GM23248 (cell line): ENCODE measurements at places on chromosomes 3 and 15. TPM values are rescaled to one million over a fixed set of nuclear protein-coding genes. Genes with fewer than 3 reads are reported as not detected.
A peak's percentile ranks its signal among the peaks of the same experiment; 100 is the strongest.

RETNLB gene
- total RNA-seq = not detected in 2 replicates

PARP3 gene
- 80.4 and 118 TPM in 2 replicates for total RNA-seq

CSPG4 gene
- total RNA-seq = 25.8 and 27.6 TPM in 2 replicates

SCAMP5 gene
- 1.0 and 4.0 TPM in 2 replicates for total RNA-seq

SLC28A1 gene
- total RNA-seq = not detected in 2 replicates

RASGRF1 gene
- not detected in 2 replicates for total RNA-seq

IL12A gene
- 0.51 and 2.8 TPM in 2 replicates for total RNA-seq

BCHE gene
- total RNA-seq = not detected in 2 replicates

LAMB2 gene
- total RNA-seq = 894 and 1,064 TPM in 2 replicates

TEX55 gene
- total RNA-seq = not detected in 2 replicates

PARP15 gene
- under 0.01 TPM in 1 of 2 replicates, not detected in the other for total RNA-seq

DNA sequence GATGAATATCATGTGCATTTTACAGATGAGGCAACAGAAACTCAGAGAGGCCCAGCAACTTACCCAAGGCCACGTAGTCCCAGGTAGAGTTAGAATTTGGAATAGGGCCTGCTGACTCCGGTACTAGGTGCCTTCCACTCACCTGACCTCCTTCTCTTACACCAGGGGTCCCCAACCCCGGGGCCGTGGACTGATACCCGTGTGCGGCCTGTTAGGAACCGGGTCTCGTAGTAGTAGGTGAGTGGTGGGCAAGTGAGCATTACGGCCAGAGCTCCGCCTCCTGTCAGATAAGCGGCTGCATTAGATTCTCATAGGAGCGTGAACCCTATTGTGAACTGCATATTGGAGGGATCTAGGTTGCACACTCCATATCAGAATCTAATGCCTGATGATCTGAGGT, 64.8 kb downstream of the SMAD3 start:
- H3K4me3 ChIP-seq = no peak overlapping the region
- no peak for DNase-seq
- no peaks in the 10 kb centered on the region for H3K27me3 ChIP-seq

- peak overlapping the region; percentile 14; the same call in 1 of the 2 replicates for H3K4me3 ChIP-seq
- peak; percentile 75 for DNase-seq
- H3K4me1 ChIP-seq = peaks cover 27% of the 10 kb centered on the region
- peak overlapping the region; percentile 68 for H3K27ac ChIP-seq
These were observed 84.8 kb upstream of the POMGNT2 start for GRCh38 chr3:43190670-43191069.

- no peaks in the 10 kb centered on the region for H3K36me3 ChIP-seq
- no peaks in the 10 kb centered on the region for H3K27me3 ChIP-seq
- DNase-seq = no peak
- no peak overlapping the region for H3K4me3 ChIP-seq
These were observed 1256.5 kb downstream of the SI start for GRCh38 chr3:163821841-163822240.

DNA sequence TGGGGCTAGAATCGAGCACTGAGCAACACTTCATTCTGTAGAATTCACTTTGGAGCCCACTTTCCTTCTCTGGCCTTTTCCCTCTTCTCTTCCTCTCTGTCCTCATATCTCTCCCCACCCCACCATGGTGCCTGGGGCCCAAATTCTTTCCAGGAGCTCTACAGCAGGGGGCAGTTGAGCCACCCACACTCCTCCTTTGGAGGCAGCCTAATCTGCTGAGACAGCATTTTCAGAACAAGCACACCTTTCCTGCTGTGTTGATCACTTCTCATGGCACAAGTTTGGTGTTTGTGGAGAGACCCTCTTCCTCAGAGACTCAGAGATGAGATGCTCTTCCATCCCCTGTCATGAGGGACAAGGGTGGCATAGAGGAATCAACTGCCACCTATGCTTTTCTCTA, 52.0 kb upstream of the PRR23C start:
- H3K4me1 ChIP-seq = no peaks in the 10 kb centered on the region
- no peak for DNase-seq
- H3K27me3 ChIP-seq = peaks cover 15% of the 10 kb centered on the region; the same call in 1 of the 2 replicates
- no peaks in the 10 kb centered on the region for H3K36me3 ChIP-seq
- H3K27ac ChIP-seq = no peak overlapping the region

GRCh38 chr15:67696087-67696486, 129.2 kb upstream of the SKOR1 start:
- no peaks in the 10 kb centered on the region for H3K36me3 ChIP-seq
- H3K27me3 ChIP-seq = no peaks in the 10 kb centered on the region
- peaks cover 14% of the 10 kb centered on the region for H3K4me1 ChIP-seq
- no peak for DNase-seq
- no peak overlapping the region for H3K4me3 ChIP-seq

DNA sequence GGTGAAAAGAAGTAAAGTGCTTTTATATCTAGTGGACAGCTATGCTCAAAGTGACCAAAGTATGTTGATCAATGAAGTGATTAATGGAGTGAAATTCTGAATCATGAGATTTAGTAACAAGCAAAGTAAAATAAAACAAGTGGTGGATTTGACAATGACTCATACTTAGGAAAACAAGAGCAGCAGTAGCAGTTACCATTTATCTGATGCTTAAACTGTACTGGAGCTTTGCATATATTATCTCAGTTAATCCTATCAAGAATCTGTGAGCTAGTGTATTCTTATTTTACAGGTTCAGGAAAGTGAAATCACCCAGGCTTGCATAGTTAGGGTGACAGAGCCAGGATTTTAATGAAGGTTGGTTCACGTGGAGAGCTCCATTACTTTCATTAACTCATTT, 50.6 kb upstream of the SPATA16 start:
- no peak overlapping the region for H3K4me3 ChIP-seq
- H3K27me3 ChIP-seq = no peaks in the 10 kb centered on the region
- no peak overlapping the region for H3K27ac ChIP-seq
- peak; percentile 14 for DNase-seq

DNA sequence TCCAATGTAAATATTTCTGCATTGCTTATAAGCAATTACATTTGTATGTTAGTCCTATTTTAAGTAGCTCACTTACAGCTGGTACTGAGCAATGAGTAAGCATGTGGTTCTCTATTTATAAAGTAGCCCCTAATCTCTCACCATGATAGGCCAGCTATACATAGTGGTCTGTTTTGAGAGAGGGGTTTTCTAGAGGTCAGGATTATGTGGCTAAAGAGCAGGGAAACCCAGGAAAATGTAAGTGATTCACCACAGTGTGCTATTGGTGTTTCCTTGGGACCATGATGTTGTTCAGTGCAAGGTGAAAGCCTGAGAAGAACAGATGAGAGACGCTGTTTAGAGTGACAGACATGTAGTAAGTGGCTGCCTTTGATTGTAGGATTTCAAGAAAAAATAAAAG, 26.4 kb downstream of the RBMS3 start:
- no peak for DNase-seq
- no peaks in the 10 kb centered on the region for H3K27me3 ChIP-seq
- no peak overlapping the region for H3K27ac ChIP-seq

GRCh38 chr3:18761530-18761929, 336.4 kb upstream of the SATB1 start:
- H3K27me3 ChIP-seq = no peaks in the 10 kb centered on the region
- H3K27ac ChIP-seq = no peak overlapping the region
- no peak overlapping the region for H3K4me3 ChIP-seq
- H3K36me3 ChIP-seq = no peaks in the 10 kb centered on the region
- no peaks in the 10 kb centered on the region for H3K4me1 ChIP-seq
- DNase-seq = no peak

GRCh38 chr15:53644660-53645059, 114.8 kb downstream of the WDR72 start:
- no peaks in the 10 kb centered on the region for H3K4me1 ChIP-seq
- DNase-seq = no peak
- no peaks in the 10 kb centered on the region for H3K36me3 ChIP-seq
- no peak overlapping the region for H3K4me3 ChIP-seq
- no peak overlapping the region for H3K27ac ChIP-seq

- no peak for DNase-seq
- peak overlapping the region; percentile 93 for H3K27ac ChIP-seq
- H3K4me3 ChIP-seq = no peak overlapping the region; the same call in 1 of the 2 replicates
- H3K27me3 ChIP-seq = no peaks in the 10 kb centered on the region
These were observed 107.5 kb upstream of the THBS1 start for GRCh38 chr15:39473298-39473947.

GRCh38 chr3:106930086-106930485, 447.2 kb upstream of the CCDC54 start:
- no peak overlapping the region for H3K27ac ChIP-seq
- H3K4me3 ChIP-seq = no peak overlapping the region
- H3K27me3 ChIP-seq = no peaks in the 10 kb centered on the region
- H3K36me3 ChIP-seq = no peaks in the 10 kb centered on the region

DNA sequence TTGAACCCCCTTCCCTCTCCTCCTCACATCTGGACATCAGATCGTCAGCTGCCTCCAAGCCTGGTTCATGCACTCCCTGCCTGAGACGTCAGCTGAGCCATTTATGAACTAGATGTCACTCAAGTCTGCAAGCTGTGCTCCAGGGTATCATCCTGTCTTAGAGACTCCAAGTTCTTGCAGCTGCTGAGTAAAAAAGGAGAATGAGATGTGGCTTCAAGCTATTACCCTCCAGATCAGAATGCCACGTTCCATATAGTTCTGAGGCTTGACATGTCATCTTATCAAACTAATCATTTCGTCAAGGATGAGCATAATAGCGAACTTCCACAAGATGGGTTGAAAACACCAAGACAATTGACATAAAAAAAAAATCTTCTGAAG, 766.3 kb downstream of the TBL1XR1 start:
- peaks cover 4% of the 10 kb centered on the region; the same call in 1 of the 2 replicates for H3K4me1 ChIP-seq
- no peaks in the 10 kb centered on the region for H3K27me3 ChIP-seq
- no peak overlapping the region for H3K27ac ChIP-seq

- peaks cover 46% of the 10 kb centered on the region for H3K36me3 ChIP-seq
- peaks cover 38% of the 10 kb centered on the region for H3K4me1 ChIP-seq
- H3K27me3 ChIP-seq = no peaks in the 10 kb centered on the region
- H3K4me3 ChIP-seq = peak overlapping the region; percentile 99
- peak overlapping the region; percentile 71 for H3K27ac ChIP-seq
- peak; percentile 61 for DNase-seq
These were observed 2.3 kb downstream of the TPM1 start for GRCh38 chr15:63044645-63045464.

- no peak overlapping the region for H3K27ac ChIP-seq
- no peaks in the 10 kb centered on the region for H3K36me3 ChIP-seq
- no peak for DNase-seq
- no peaks in the 10 kb centered on the region; the same call in 1 of the 2 replicates for H3K27me3 ChIP-seq
These were observed 69.0 kb downstream of the MINAR1 start for GRCh38 chr15:79501086-79501485.

- DNase-seq = no peak
- H3K4me1 ChIP-seq = 0 out of 2 replicates have a peak, but pooled peaks cover 4% of the 10 kb centered on the region
- H3K36me3 ChIP-seq = no peaks in the 10 kb centered on the region
These were observed 43.4 kb downstream of the CD200 start for GRCh38 chr3:112376241-112376911.

GRCh38 chr3:58392181-58392580, 41.5 kb downstream of the PDHB start:
- DNase-seq = peak; percentile 37
- H3K4me1 ChIP-seq = peaks cover 46% of the 10 kb centered on the region
- no peaks in the 10 kb centered on the region for H3K27me3 ChIP-seq
- H3K36me3 ChIP-seq = peaks cover 24% of the 10 kb centered on the region
- H3K4me3 ChIP-seq = no peak overlapping the region

DNA sequence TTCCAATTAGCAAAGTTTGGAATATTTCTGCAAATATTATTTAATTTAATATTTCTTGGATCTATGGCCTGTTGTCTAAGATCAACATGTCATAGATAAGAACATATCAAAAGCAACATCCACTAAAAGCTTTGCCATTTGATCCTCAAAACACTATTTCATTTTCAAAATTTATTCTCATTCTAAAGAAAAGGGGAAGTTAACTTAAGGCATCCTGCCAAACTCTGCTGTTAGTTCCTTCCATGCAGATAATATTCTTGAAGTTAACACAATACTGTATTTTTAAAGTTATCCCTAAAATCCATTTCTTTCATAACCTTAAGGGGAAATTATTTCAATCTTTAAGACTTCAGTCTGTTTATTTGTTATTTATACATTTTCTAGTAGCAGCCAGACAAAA, 28.2 kb upstream of the GBE1 start:
- H3K27me3 ChIP-seq = no peaks in the 10 kb centered on the region
- no peaks in the 10 kb centered on the region for H3K36me3 ChIP-seq
- H3K27ac ChIP-seq = no peak overlapping the region

GRCh38 chr3:47086071-47086470, 77.8 kb downstream of the SETD2 start:
- no peak overlapping the region for H3K27ac ChIP-seq
- no peaks in the 10 kb centered on the region for H3K4me1 ChIP-seq
- DNase-seq = no peak
- no peaks in the 10 kb centered on the region for H3K27me3 ChIP-seq

DNA sequence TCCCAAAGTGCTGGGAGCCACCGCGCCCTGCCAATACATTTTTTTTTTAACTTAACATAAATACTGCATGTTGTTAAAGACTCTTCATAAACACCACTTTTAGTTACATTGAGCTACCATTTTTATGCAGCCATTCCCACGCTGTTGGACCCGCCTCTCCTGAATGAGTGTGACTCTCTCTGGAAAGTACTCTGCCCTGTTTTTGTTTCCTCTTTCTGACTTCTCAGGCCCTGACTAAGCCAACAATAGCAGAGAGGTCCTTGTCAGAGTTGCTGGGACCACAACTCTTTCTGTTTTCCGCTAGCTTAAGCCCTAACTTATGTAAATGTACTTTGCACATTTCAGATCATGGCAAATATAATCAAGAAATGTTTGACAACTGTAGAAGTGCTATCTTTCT, 35.2 kb downstream of the PARP15 start:
- H3K27ac ChIP-seq = no peak overlapping the region
- no peaks in the 10 kb centered on the region for H3K36me3 ChIP-seq
- H3K27me3 ChIP-seq = no peaks in the 10 kb centered on the region
- no peak overlapping the region for H3K4me3 ChIP-seq
- no peak for DNase-seq
- no peaks in the 10 kb centered on the region for H3K4me1 ChIP-seq

DNA sequence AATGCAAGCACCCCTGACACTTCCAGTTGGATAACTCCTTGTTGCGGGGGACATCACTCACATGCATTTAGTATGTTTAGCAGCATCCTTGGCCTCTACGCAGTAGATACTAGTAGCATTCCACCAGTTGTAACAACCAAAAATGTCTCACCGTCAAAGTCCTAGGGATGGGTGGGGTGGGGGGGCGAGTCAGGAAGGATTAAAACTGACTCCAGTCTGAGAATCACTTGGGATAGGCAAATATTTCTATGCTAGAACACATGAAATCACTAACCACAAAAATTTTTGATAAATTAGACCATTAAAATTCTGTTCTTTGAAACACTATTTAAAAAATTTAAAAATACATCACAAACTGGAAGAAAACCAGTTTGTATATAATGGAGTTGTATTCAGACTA, 18.0 kb downstream of the ICE2 start:
- H3K4me3 ChIP-seq = no peak overlapping the region
- H3K27ac ChIP-seq = no peak overlapping the region
- H3K4me1 ChIP-seq = peaks cover 13% of the 10 kb centered on the region
- peaks cover 18% of the 10 kb centered on the region for H3K36me3 ChIP-seq

DNA sequence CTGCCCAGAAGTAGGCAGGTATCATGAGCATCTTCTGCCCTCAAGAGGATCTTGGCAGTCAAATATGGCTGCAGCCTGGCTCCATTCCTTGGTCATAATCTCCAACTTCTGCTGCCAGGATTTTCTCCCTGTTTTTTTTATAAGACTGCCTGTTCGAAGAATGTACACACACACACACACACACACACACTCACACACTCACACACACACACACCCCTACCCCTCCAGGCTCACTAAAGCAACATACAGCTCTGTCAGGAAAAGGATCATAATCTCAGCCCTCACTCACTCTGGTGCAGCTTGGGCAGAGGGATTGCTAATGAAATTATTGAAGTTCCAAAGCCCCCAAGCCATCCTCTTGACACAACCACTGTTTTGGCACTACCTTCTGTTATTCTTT, 129.2 kb upstream of the BFSP2 start:
- no peak overlapping the region for H3K27ac ChIP-seq
- H3K4me1 ChIP-seq = no peaks in the 10 kb centered on the region
- no peak for DNase-seq
- no peak overlapping the region for H3K4me3 ChIP-seq
- H3K27me3 ChIP-seq = no peaks in the 10 kb centered on the region; the same call in 1 of the 2 replicates
- H3K36me3 ChIP-seq = no peaks in the 10 kb centered on the region
